RPMI7951 (cell line): ENCODE measurements at places on chromosomes 1 and 21. TPM values are rescaled to one million over a fixed set of nuclear protein-coding genes. Genes with fewer than 3 reads are reported as not detected.

OR2AK2 gene
- not detected in 2 replicates for total RNA-seq

IVL gene
- total RNA-seq: not detected in 2 replicates

FAM72B gene
- total RNA-seq: 9.2 and 17.7 TPM in 2 replicates

- no peak for DNase-seq
These were observed 118.1 kb downstream of the NGF start for GRCh38 chr1:115219927-115220326.

DNA sequence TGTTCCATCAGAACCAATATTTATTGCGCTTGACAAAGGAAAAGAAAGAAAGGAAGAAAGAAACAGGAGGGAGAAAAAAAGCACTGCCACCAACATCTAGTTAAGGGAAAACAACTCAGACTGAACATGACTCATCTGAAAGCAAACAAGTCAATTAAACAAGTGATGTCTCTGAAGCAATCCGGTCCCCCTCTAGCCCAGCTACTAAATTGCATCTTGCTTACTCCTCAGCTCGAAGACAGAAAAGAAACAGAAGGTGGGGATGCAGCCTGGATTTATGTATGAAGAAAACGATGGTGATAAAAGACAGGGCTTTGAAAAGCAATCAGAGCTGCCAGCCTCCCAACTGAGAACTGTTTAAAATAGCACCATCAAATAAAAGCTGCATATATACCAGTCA, 188.2 kb downstream of the OMA1 start:
- peak; percentile 33 for DNase-seq
